ENCODE measurements at places on chromosomes 1 and 21.

DNA sequence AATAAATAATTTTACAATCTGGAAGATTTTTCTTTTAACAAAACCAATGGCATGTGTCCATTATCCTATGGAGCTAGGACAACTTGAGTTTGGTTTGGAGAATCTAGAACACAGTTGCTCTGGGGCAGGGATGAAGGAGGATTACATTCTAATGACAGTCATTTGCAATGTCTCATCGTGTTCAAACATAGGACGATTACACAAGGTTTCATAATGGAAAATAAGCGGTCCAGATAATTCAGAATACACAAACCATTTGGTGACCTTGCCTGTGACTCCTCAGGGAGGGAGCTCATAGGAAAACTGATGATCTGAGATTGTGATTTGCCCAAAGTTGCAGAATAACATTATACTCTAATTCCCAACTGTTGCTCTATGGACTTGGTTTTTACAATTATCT, 27.6 kb upstream of the RGL1 start:
- DNase-seq, result no peak

GRCh38 chr1:46315669-46316403, 12.3 kb downstream of the UQCRH start:
- no peak for DNase-seq

GRCh38 chr1:155083865-155084721, 5.5 kb downstream of the EFNA3 start:
- no peak for DNase-seq

DNA sequence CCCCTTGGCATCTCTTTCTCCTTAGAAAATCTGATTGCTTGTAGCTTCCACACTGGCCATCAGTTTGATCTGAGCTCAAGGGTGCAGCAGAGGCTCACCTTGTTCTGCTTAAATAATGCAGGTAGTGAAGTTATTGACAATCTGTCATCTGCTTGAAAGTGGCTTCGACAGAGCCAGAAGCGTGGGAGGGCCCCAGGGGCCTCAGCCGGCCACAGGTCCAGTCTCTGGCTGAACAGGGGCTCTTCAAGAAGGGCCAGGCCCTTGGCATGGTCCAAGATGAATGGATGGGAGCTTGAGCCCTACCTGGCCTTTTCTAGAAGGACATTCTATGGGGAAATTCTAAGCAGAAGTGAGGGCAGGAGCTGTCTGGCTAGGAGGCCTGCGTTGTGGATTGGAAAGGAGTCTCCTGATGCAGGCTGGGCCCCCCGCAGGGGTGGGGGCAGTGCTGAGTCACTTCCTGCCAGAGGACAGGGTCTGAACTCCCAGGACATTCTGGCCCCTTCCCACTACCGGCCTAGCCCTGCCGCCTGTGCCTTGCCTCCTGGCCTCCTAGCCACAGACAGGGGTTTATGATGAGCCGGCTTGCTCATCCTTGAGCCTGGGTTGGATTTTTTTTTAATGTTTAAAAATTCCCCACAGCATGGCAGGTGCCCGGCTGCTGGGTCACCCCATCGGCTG, 162.3 kb upstream of the VAMP3 start:
- DNase-seq, result no peak

- DNase-seq, result no peak
Observed at GRCh38 chr21:22164912-22165311, 1166.7 kb downstream of the NCAM2 start.

GRCh38 chr1:30445449-30445848, 277.9 kb downstream of the MATN1 start:
- no peak for DNase-seq

DNA sequence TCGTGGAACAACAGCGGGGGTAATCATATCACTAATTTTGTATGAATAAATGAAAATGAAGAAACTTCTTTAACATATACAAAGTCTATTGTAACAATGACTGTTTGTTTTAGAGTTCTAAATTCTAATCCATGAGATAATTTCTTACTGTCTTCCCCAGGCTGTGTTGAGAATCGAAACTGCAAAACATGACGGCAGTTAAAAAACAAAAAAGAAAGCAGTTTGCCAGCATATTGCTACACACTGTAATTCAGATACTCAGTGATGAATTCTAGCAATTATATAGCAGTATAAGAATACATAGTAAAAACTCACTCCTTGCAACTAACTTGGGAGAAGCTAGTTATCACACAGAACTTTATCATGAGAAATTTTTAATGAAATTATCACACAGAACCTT, 22.1 kb downstream of the INSL5 start:
- DNase-seq, result no peak

GRCh38 chr1:111193712-111194480, 6.5 kb downstream of the DENND2D start:
- DNase-seq, result no peak

GRCh38 chr1:96445302-96445701, 276.3 kb upstream of the PTBP2 start:
- DNase-seq, result no peak

GRCh38 chr1:7667625-7668218, 103.4 kb upstream of the VAMP3 start:
- peak; percentile 60 for DNase-seq

- no peak for DNase-seq
Observed at GRCh38 chr1:218705911-218706893, 361.1 kb downstream of the TGFB2 start.

DNA sequence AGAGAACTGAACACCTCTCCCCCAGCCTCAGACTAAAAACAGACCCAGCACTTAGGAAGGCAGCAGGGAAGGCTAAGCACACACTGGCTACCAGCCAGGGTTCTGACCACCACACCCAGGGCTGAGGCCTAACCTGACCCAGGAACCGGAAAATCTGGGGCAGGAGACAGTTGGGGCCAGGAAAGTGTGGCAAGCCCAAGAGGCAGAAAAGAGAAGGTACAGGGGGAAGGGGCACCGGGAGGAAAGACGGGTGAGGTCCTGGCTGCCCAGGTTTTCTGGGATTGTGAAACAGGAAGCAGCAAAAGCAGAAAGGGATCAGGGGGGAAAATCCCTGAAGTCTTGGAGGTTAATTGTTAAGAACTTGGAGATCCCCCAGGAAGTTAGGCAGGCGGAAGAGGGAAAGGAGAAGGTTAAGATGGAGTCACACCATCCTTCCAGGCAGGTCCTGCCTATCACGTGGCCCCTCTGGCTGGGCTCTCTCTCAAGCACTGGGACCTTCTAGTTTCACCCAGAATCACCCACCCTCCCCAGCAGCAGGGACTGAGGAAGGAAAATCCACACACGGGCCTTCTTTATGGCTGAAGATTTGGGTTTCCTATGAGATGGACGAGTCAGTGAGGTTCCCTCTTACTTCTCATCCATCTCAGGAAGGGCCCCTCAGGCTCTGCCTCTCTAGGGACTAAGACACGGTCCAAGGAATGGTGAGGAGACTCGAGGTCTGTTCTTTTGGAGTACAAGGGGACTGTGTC, 2.6 kb downstream of the HDGF start:
- no peak for DNase-seq

DNA sequence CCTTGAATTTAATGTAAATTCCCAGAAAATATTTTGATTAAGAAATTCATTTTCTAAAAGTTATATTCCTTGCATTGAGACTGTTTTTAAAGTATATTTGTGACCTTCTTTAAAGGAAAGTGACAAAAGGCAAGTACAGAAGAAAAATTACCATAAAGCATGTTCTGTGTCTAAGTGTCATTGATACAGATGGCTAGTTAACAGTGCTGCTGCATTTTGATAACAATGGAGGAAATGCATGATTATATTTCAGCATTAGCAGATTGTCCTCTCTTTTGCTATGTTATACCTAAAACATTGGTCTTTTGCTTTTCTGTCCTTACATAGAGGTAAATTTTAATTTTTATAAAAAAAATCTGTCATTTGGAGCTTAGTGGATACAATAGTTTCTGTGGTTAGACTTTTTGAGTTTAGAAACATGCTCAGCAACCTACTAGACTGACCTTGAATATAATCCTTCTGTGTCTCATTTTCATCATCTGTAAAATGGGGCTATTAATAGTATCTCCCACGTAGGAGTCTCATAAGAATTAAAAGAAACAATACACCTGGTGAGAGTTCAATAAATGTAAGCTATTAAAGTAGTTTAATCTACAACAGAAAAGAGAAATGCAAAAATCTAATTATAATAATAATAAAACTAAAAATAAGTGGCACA, 51.1 kb upstream of the RGS21 start:
- no peak for DNase-seq

DNA sequence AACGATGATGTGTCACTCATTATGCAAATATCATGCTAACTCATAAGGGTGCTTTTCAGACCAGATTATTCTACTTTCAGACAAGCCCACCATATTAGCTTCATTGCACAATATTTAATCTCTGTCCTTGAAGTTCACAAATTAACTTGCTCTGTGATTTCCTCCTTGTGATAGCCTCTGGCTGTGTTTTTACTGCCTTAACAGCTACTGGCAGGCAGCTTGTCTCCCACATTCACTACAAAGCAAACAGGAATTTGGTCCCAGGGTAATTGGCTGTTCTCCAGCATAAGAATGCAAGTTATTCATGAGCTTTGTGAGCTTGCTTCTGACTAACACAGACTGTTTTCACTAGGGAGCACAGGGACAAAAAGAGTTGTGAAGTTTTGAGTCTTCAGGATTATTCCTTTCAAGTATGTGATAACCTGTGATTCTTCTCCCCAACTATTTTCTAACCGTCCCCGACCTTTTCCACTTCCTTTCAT, 87.9 kb upstream of the HMCN1 start:
- DNase-seq, result no peak

GRCh38 chr1:2189459-2190425, 4.8 kb downstream of the FAAP20 start:
- peak; percentile 40 for DNase-seq

- DNase-seq, result no peak
Observed at GRCh38 chr1:175216444-175216843, 23.9 kb upstream of the KIAA0040 start.

GRCh38 chr1:88609051-88609450, 75.0 kb upstream of the PKN2 start:
- DNase-seq, result no peak

DNA sequence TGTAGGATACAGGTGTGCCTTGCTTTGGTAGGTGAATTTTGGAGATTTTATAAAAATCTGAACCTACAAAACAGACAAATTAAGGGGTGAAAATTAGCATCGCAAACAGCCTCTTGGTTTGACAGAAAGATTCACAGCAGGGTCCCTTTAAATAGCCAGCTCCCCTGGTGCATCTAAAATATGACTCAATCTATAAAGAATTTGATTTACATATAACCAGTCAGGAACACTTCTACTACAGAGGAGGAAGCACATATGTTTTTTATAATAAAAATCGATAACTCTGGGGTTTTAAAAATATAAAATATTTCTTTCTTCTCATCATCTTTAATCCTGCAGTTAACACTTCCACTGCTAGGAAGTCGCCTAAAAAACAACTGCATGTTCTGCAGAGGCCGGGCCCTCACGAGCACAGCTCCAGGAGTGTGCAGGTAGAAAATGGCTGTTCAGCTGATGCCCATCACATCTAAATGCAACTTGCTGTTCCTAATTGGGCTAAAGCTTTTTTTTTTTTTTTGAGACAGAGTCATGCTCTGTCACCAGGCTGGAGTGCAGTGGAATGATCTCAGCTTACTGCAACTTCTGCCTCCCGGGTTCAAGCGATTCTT, 203.4 kb downstream of the HS2ST1 start:
- DNase-seq, result no peak
